Smooth muscle cell of trachea (primary cell): ENCODE measurements at places on chromosomes 5 and 9. TPM values are rescaled to one million over a fixed set of nuclear protein-coding genes. Genes with fewer than 3 reads are reported as not detected.

Gene GTF3C5
- total RNA-seq = 39.0 and 40.7 TPM in 2 replicates

Gene SPATA31A3
- total RNA-seq = not detected in 2 replicates

Gene TEX48
- total RNA-seq = not detected in 2 replicates

Gene GFRA3
- not detected in 2 replicates for total RNA-seq

Gene FCHO2
- total RNA-seq = 11.5 and 19.4 TPM in 2 replicates

Gene PCDHA10
- under 0.01 and 0.17 TPM in 2 replicates for total RNA-seq

Gene SELENOP
- 334 and 703 TPM in 2 replicates for total RNA-seq

Gene NPR3
- total RNA-seq = 82.2 and 123 TPM in 2 replicates
